ENCODE measurements at places on chromosomes 3 and 15.

DNA sequence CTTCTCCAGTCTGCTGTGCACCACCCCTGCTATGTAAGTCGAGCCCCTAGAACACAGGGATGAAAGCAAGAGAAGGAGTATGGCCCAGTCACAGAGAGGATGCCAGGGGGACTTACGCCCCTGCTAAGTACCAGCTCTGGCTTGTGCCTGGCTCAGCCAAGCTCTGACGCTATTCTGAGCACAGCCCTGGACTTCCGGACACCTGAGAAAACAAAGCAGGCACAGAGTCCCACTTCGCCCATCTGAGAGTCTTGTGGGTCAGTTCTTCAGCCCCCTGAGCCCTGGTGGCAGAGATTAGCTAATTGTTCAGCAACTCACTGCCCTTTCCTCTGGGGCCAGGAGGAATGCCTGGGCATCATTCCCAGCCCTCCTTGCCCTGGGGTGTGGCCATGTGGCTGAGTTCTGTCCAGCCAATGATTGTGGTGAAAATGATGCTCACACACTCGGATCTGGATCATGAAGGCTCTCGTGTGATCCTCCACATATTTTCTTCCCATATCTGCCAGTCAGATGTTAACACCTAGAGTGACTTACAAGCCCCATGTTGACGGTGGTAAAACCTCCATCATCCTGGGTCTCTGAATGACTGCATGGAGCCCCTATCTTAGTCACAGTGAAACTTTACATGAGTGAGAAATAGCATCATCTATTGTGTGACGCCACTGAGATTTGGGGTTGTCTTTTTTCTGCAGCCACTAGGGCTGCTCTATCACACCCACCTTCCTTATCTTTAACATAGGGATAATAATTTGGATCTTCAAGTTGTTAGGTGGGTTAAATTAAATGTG is 105.7 kb downstream of the TPRA1 start:
- peak; percentile 15 for DNase-seq

DNA sequence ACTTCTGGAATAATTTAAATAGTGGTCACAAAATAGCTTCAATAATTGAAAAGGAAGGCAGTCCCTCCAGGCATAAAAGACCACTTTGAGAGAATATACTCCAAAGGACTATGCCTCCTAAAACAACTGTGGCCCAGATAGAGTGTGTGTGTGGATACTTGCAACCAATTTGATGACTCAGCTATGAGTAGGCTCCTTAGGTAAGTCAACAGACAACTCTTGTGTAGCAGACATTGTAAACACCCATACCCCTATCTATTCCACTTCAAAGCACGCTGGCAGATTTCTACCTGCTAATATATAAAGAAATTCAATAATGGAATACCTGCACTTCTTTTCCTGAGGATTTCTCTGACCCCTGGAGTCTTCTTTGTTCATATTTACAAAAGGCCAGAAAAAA is 254.5 kb downstream of the NEK10 start:
- peak; percentile 10 for DNase-seq

GRCh38 chr15:69824075-69824876 is 273.4 kb downstream of the TLE3 start:
- DNase-seq = no peak

DNA sequence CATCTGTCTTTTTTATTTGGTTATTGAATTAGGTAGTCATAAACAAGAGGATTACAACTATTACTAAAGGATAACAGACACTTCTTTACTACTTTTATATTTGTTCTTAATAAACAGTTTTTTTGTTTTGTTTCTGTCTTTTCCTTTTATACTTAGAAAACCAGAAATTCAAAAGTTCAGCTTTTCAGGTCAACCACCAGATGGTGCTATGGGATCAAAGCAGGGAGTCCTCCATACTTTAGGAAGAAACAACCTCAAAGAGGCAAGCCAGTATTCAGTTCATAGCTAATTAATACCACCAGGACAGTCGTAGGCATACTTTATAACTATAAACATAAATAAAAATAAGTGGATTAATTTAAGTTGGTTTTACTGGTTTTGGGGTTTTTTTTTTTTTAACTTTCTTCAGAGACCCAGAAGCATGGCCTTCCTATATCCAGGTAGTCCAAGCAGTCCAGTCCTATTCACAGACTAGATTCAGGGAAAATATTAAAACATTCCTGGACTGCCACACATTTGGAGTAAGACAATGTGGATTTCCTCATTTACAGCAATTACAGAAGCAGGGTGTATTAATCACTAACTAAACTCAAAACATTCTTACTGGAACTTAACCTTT is 16.0 kb upstream of the EID1 start:
- DNase-seq = peak; percentile 68

DNA sequence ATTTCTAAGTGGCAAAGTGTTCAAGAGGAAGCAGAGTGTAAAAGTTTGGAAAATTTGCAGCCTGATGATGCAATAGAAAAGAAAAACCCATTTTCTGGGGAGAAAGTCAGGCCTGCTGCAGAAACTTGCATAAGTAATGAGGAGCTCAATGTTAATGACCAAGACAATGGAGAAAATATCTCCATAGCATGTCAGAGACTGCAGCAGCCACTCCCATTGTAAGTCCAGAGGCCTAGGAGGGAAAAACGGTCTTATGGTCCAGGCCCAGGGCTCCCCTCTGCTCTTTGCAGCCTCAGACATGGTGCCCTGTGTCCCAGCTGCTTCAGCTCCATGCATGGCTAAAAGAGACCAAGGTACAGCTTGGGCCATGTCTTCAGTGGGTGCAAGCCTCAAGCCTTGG is 96.6 kb upstream of the GMNC start:
- no peak for DNase-seq

Measured in EL (cell line).